ENCODE measurements at places on chromosomes 4 and X.
A peak's percentile ranks its signal among the peaks of the same experiment; 100 is the strongest.

GRCh38 chr4:55008166-55009056 is 117.0 kb downstream of the KDR start:
- peak; percentile 76 for DNase-seq

DNA sequence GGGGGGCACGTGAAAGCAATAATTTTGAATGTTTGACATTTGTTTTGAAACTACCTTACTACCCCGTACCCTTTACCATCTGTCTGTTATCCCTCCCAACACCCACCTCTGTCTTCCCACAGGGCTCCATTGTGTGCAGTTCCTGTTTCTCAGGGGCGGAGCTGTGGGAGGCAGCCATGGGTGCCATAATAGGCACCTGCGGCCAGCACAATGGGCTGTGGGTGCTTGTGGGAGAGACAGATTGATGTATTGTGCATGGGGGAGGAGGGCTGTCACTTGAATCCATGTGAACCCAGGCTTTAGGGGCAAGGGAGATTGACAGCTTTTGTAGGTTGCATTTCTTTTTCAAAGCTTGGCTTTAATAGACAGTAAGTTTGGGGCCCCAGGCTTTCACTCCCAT is 122.6 kb upstream of the CXorf66 start:
- no peak for DNase-seq

GRCh38 chr4:140602714-140603113 is 34.0 kb upstream of the UCP1 start:
- DNase-seq, result no peak

DNA sequence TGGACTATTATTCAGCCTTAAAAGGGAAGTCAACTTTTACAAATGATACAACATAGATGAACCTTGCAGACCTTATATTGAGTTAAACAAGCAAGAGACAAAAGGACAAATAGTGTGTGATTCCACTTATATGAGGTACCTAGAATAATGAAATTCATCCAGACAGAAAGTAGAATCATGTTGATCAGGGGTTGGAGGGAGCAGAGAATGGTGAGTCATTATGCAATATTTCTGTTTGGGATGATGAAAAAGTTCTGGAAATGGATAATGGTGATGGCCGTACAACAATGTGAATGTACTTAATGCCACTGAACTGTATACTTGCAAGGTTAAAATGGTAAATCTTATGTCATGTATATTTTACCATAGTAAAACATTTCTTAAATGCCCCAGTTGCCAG is 22.1 kb downstream of the KIT start:
- no peak for DNase-seq

DNA sequence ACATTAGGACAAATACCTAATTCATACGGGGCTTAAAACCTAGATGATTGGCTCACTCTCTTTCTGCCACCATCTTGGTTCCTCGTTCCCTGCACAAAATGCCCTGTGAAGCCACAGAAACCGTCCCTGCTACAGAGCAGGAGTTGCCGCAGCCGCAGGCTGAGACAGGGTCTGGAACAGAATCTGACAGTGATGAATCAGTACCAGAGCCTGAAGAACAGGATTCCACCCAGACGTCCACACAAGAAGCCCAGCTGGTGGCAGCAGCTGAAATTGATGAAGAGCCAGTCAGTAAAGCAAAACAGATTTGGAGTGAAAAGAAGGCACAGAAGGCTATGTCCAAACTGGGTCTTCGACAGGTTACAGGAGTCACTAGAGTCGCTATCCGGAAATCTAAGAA is 34.3 kb downstream of the TRIM61 start:
- DNase-seq, result no peak

- no peak for DNase-seq
Measured at GRCh38 chr4:152572417-152573086, 36.7 kb upstream of the FBXW7 start.

DNA sequence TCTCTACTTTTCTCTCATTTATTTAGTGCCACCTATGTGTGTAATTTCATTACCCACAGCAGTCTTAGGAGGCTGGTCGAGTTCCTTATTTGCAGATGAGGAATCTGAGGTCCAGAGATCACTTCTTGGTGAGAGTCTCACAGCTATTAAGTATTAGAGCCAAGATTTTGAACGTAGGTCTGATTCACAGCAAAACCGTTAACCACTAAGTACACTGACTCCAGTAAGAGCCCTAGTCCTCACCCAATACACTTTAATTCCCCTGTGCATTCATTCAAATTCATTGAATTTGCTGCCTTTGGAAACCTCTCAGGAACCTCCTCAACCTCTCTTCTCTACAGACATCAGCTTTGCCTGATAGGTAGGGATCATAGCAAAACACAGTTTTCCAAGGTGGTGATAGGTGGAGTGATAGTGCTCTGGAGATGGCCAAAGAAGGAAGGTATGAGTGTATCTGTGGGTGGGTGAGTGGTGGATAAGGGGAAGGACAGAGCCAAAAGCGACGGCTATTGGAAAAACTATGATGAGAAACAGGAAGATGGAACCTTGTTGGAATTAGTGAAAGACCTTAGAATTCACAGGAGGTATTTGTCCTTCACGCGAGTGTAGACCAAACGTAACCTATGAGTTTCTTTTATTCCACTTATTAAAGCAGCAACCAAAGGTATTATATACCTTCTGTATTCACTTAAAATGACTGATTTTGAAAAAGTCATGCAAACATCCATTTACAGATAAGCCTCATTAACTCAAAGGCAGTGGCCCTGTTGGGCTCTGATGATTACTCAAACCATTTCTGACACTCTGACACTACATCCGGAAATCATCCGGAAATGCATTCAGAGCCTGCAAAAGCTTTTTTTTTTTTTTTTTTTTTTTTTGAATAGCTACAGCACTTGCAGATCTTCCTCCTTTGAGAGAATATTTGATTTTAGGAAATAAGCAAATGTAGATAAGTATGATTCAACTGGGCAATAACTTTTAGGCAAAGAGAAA is 6.3 kb downstream of the FMR1 start:
- no peak for DNase-seq

GRCh38 chr4:104979083-104979760 is 167.5 kb upstream of the TET2 start:
- DNase-seq, result no peak

GRCh38 chr4:81854406-81854805 is 382.7 kb upstream of the RASGEF1B start:
- no peak for DNase-seq

DNA sequence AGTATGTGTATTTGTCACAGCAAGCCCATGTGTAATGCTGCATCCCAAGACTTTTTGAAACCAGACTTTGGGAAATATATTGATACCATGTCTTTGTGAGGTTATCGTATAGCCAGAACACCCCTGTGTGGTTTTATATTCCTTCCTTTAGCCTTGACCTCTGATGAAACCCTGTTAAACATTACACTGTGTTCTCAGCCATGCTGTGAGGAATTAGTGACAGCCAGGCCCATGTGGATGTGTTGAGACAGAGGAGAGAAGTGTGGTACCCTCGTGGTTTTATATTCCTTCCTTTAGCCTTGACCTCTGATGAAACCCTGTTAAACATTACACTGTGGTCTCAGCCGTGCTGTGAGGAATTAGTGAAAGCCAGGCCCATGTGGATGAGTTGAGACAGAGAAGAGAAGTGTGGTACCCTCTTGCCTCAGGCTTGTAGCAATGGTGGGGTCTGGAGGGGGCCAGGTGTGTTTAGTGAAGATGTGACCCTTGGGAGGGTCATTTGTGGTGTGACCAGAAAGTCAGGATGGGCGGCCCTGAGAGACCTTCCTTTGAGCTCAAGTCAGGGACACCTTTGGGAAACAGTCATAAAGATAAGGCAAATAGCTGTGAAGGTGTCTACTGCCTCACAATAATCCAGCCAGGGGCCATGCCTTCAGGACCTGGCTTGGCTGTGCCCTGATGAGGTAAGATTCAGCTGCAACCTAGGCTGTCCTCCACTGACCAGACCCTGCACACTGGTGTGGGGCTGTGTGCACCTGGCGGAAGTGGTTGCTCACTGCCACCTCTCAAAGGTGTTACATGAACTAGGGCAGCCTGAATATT is 110.0 kb downstream of the IRF2 start:
- DNase-seq, result no peak

- DNase-seq, result no peak
Measured at GRCh38 chrX:101411984-101412383, 4.0 kb downstream of the HNRNPH2 start.

- DNase-seq, result no peak
Measured at GRCh38 chrX:48511560-48511959, 2.8 kb downstream of the PORCN start.

DNA sequence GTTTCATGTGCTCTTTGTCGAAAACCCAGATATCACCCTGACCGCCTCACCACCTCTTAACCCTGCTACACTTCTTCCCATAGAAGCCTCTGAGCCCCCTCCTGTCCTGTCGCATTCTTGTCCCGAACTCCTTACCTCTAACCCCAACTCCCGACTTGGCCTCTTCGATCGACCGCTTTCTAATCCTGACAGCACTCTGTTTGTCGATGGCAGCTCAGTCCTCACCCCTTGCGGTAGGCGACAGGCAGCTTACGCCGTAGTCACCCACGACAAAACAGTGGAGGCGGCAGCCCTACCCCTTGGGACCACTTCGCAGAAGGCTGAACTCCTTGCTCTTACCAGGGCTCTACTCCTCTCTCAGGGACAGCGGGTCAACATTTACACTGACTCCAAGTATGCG is 961.7 kb downstream of the RPA4 start:
- no peak for DNase-seq

DNA sequence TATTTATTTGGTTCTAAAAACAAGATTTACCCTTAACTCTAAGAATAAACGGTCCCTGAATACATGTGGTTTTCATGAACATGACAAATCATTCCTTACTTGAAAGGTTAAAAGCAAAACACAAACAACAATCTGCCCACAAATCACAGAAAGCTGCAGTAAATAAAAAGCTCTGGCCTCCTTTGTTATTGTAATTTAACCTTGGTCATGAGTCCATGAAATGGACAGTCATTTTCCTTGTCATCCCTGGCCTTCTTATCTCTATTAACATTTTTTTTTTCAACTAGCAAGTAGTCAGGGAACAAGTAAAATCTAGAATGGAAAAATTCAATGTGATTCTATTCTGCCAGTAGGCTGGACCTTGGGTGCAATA is 92.7 kb downstream of the SCD5 start:
- no peak for DNase-seq

- no peak for DNase-seq
Measured at GRCh38 chr4:8168232-8168631, 9.6 kb upstream of the ABLIM2 start.

DNA sequence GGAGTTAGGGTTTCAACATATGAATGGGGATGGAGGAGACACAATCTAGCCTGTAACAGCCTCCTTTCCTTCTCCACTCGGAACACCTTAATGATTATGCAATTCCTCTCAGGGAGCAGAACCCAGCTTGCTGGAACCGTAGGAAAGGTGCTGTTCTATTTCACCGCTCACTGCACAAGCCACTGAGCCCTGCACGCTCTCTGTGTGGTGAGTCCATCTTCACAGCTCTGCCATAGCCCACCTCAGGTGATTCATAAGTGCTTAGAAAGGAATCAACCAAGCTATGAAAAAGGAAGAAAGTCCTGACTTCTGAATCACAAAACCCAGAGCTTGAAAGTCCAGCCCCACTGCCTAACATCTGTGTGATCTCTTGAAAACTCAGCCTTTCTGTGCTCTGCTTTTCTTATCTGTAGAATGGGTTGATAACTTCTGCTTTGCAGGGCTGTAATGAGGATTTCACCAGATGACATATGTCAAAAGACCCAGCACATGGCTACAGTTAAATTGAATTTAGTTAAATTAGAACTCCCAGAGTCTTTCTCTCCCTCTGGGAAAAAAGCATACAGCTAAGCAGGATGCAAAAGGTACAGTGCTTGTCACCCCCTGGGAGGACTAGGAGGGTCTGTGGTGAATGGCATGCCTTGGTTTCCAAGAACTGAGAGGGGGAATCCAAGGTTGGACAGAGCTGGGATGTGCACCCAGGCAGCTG is 91.6 kb downstream of the WFS1 start:
- no peak for DNase-seq

DNA sequence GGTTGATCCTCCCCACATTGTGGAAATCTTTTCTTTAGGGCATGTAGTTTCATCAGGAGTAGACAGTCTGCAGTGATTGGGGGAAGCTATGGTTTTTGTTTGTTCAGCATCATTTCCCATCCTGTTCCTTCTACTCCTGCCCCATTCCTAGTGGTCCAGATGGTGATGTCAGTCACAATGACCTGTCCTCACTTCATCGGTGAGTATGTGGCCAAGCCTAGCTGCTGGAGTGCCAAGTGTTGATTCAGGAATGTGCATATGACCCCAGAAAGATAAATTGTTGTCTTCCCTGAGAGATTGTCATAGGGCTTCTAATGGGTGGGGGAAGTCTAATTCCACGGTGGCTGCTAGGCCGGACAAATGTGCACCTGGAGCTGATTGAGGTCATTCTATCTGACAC is 130.6 kb upstream of the FAT1 start:
- DNase-seq, result no peak

- no peak for DNase-seq
Measured at GRCh38 chr4:121464854-121465253, 84.0 kb upstream of the QRFPR start.

DNA sequence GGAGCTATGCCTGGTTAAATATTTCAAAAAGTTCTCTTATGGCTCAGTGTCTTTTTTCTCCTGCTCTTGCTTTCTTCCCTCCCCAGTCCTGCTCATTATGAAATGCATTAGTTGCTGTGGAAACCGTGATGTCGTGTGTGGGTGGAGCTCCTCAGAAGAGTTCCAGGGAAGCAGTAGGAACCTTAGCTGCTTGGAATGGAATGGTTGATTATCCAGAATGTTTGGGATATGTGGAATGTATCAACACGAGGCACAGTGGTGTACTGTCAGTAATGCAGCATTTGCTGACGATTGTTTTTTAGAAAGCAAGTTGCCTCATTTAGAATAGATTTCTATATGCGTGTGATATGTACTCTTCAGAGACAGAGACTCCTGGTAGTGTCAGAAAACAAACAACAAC is 333.2 kb downstream of the ARHGAP10 start:
- no peak for DNase-seq

DNA sequence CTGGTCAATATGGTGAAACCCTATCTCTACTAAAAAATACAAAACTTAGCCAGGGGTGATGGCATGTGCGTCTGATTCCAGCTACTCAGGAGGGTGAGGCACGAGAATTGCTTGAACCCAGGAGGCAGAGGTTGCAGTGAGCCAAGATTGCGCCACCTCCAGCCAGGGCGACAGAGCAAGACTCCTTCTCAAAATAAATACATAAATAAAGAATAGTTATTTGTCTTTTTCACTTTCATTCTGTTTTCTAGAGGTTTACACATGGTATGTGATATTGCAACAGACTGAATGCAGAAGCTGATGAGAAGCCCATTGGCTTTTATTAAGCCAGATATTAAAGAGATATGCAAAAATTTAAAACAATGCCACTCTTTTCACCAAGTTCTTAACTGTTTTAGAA is 8.2 kb downstream of the KLHL15 start:
- DNase-seq, result no peak

DNA sequence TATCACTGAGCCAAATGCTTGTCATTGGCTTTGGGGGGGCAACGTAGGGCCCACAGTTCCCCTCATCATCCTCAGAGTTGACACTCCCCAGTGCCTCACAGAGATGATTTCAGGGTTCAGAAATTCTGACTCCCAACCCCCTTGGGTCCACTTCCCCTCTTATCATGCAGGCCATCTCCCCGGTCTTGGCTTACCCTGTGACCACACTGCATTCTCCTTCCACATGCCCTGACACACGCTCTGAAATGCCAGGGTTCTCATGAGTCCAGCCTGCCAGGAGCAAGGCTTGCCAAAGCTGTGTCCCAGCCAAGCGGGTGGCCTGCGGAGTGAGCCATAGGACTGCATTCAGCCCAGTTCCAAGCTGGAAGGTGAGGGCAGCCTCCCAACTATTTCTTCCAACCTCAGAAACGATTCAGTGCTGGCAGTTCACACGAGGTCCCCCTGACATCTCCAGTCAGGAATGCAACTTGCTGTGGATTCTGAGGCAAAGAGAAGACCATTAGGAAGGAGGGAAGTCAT is 101.2 kb downstream of the SMIM20 start:
- DNase-seq, result no peak
